Stimulated activated CD4-positive, alpha-beta T cell treated with anti-CD3 and anti-CD28 coated beads, Interleukin-1b, Interleukin-23, amount 100 ng/mL, for 4 hours (primary cell): ENCODE measurements at places on chromosomes 2 and 18.

- no peak for DNase-seq
These were observed 23.5 kb downstream of the TRPM8 start for GRCh38 chr2:233940376-233941276.

- no peak for DNase-seq
These were observed 80.9 kb upstream of the FOSL2 start for GRCh38 chr2:28311660-28312249.

DNA sequence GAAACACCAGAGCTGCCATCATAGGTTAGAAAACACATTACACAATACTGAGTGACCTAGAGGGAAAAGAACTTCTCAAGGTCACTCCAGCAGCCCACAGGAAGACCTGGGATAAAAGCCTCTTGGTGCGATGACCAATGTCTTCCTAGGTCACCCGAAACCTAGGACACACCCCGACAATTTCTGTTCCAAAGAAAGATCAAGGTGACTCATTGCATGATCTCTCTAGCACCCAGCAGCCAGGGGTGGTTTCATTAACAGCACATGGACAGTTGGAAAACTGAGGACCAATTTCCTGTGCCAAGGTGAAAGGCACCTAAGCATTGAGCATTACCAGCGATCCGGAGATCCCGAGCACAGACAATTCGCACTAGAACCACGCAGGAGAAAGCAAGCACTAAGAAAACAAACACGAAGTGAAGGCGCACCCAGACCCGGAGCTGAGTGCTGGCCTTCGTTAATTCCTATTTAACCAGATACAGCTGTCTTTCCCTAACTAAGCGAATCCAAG, 1.5 kb downstream of the CACNB4 start:
- DNase-seq, result no peak

DNA sequence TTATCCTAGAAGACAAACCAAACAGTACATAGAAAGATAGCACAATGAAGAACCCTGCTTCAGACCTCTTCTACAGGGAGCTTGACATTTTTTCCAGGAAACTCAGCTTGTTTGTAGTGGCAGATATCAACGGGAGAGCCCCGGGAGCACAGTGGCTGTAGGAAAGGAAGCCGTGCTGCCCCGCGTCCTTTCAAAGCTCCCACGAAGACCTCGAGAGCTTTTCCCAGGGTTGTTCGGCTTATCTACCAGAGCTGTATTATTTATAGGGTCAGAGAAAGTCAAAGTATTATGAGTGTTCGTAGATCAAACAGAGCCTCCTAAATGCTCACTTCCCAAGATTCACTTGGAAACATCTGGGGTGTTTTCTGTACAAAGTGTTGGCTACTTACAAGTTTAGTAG, 167.1 kb upstream of the COPS8 start:
- no peak for DNase-seq

DNA sequence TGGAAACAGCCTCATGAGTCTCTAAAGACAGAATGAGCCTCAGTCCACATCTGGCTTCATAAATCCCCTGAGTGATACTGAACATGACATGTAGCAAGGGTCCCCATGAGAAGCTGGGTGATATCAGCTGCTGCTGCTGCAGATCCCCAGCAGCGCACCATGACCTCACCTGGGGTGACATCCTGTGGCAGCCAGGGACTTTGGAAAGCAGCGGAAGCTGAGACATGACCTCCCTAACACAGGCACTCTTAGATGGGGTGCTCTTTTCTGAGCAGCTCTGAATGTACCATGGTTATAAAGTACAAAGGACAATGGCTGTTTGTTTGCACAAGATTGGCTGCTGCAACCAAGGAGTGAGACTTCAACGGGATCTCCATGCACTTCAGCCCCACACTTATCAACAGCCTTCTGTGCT, 74.7 kb upstream of the TMEM200C start:
- no peak for DNase-seq

DNA sequence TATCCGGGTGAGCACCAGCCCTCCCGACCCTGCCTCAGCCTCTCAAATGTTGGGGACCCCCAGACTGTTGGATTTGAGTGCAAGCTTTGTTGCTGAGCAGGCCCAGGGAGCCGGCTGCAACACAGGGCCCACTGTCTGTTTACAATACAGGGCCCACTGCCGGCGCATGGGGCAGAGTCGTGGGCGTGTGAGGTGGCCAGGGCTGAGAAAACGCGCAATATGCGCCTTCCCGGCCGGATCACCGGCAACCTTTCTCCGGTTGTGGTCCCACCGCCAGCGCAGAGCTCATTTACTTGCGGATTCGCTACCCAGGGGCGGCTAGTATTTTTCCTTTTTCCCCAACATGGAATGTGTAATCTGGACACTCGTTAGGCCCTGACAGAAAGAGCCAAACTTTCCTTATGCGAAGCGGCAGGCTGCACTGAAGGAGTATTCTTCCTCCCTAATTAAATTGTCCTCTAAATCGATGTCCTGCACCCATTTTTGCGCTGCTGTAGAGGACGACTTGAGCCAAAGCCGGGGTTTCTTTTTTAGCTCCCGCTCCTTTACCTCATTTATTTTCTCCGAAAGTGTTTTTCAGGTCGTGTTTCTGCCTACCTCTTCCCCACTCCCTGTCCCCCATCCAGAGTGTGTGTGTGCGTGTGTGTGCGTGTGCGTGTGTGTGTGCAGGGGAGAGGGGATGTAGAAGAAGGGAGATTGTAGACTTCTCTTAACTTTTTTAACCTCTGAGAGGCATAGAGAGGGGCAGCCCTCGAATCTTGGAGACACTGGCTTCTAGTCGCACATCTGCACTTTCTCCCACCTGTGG, 2.7 kb downstream of the OTX1 start:
- DNase-seq, result no peak

DNA sequence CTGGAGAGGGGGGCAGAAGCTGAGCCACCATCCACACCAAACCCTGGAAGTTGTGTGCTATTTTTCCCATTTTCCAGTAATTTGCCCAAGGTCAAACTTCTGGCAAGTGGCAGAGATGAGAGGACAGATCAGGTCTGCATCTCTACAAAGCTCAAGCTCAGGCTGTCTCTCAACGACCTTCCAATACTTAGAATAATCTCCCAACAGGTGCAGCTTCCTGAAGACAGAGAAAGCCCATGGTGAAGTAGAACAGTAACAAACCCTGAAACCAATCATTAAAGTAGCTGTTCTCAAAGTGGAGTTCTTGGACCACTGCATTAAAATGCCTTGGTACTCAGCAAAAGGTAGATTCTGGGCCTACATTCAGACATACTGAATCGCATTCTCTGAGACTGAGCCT, 37.6 kb downstream of the TMEM131 start:
- DNase-seq, result no peak

DNA sequence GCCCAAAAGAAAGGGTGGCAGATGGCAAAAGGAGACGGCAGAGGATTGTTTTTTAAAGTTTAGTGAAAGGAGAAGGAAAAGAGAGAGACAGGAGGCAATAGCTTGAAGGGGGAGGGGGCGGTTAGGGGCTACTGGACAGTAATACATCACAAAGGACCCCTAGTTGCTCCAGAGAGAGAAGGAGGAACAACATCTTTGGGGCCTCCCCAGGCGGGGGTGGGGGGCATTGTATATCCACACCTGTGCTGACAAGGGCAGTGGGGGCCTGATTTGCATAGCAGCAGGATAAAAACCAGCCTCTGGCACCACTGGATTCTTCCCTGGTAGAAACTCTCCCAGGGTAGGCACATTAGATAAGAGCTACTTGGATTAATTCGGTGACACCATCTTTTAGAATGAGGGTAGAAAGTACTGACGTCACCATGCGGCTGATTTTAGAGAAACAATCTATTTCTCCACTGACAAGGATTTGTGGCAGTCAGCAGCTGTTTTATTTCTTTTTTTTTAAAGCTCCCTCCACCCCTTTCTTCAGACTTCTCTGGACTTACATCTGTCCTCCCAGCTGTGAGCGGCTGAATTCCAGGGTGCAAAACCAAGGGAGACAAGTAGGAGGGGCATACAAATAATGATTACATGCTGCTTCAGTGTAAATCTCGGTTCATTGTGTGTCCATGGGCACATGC, 199.8 kb upstream of the NRP2 start:
- DNase-seq, result no peak

GRCh38 chr2:86592547-86593230, 29.4 kb upstream of the CHMP3 start:
- DNase-seq, result no peak

DNA sequence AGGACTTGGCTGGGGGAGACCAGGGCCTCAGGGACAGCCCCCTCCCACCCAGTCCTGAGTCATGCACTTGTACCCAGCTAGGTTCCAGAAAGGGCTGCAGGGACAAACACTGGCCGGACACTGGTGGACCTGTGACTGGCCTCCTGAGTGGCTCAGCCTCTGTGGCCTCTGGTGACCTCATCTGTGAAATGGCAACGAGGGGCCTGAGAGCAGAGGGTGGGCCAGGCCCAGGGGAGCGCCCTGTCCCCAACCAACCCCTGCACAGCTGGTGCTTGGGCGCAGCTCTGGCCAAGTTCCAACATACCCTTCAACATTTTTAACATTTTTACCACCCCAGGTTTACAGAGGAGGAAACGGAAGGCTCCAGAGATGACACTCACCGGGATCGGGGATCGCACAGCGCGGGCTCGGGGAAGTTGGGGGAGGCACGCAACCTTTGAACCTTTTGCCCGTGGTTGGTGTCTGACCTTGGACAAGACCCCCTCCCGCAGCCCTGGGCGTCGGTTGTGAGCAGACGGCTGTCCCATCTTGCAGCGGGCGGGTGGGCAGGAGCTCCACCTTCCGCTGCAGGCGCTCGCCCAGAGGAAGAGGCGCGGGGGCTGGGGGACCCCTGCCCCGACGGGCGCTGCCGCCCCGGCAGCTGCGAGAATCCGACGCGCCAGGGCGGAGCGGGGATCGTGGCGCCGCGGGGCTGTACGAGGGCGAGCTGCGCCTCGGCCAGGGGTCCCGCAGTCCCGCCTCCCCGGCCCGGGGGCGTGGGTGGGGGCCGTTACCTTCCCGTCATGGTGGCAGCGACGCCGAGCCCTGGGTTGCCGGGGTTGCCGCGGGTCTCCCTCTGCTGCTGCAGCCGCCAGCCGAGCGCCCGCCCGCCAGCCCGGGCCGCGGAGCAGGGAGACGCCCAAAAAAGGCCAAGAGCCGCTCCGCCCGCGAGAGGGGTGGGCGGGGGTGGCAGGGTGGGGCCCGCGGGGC, 805 bp downstream of the LIMS2 start:
- DNase-seq, result peak; percentile 13

- no peak for DNase-seq
These were observed 46.6 kb downstream of the ALK start for GRCh38 chr2:29874745-29875144.

GRCh38 chr2:187126247-187127005, 277.5 kb upstream of the ZSWIM2 start:
- no peak for DNase-seq

DNA sequence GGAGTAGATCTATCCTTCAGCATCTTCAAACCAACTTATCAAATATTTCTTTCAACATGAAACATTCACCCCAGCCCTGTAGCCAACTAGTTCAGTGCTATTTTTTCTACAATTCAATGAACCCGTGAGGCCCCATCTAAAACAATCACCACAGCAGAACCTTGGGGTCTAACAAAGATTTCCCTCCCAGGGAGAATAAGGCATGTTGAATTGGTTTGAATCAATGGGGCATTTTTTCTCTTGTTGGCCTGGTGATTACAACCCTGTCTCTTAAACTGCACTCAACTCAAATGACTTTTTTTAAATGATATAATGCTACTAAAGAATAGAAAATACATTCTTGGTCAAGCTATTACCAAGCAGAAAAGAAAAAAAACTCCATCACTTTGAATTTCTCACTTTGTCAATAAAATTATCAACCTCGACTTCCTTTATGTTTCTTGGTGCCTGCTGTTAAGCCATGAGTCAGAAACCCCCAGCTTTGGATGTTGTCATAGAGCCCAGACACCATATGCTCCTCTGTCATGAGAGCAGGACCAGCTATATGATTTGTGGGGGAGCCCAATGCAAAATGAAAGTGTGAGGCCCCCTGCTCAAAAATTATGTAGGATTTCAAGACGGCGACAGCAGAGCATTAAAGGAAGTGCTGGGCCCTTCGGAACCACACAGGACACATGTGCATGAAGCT, 282.4 kb downstream of the MEIS1 start:
- no peak for DNase-seq

DNA sequence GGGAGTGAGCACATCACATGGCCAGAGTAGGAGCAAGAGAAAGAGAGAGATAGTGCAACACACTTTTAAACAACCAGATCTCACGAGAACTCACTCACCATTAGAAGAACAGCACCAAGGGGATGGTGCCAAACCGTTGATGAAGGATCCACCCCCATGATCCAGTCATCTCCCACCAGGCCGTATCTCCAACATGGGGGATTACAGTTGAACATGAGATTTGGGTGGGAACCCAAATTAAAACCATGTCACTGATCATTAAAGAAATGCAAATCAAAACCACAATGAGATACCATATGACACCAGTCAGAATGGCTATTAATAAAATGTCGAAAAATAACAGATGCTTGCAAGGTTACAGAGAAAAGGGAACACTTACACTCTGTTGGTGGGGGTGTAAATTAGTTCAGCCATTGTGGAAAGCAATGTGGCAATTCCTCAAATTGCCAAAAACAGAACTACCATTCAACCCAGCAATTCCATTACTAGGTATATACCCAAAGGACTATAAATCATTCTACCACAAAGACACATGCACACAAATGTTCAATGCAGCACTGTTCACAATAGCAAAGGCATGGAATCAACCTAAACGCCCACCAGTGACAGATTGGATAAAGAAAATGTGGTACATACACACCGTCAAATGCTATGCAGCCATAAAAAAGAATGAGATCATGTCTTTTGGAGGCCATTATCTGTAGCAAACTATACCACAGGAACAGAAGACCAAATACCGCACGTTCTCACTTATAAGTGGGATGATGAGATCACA, 137.1 kb downstream of the COL6A3 start:
- no peak for DNase-seq

- DNase-seq, result no peak
These were observed 392.7 kb upstream of the SLC8A1 start for GRCh38 chr2:40844353-40845277.

DNA sequence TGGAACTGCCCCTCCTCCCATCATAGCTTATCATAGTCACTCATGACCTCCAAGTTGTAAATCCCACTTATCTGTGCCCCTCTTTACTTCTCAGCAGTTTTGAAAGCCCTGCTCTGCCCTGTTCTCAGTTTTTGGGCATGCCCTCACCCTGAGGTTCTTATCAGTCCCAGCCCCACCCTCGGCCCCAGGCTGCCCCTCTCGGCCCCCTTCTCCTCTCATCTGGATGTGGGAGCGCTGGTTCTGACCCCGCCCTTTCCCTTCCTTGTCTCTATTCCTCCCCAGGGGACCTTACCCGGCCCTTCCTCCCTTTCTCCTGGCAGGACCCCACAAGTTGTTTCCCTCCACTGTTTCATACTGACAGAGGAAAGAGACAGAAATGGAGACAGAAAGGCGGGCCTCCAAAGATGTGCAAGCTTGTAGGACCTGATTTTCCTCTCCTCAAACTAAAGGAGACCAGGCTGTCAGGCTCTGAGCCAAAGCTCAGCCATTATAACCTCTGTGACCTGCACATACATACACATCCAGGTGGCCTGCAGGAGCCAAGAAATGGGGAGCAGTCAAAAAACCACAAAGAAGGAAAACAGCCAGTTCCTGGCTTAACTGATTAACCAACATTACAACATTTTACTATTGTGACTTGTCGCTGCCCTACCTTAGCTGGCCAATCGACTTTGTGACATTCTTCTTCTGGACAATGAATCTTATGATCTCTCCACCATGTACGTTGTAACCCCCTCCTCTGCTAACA, 171.0 kb upstream of the HS6ST1 start:
- DNase-seq, result no peak

- DNase-seq, result no peak
These were observed 85.4 kb downstream of the DLGAP1 start for GRCh38 chr18:4369705-4370104.
